ENCODE measurements at places on chromosomes 2 and 18. TPM values are rescaled to one million over a fixed set of nuclear protein-coding genes. Genes with fewer than 3 reads are reported as not detected.

DNA sequence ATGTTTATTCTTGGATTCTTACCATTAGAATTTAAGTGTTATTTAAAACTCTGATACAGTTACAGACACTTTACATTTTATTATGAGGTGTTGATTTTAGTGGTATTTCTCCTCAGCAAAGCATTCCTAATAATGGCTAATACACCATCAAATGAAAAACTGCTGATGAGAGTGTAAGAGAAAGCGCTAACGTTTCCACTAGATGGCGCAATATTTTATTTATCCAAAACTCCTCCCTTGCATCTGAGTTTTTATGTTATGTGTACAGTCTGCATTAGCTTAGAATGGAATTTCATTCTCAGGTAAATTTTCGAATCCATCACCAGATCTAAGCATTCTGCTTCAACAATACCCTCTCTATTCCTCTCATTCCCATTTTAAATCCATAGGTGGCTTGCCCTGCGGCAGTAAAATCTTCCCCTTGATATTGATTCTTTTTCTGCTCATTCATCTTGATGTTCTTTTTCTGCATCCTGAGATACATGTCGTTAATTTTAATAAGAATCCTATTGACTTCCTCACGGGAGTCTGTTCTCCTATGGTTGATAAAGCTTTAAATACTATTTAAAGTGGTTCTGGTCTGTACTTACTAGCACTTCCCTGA, 53.9 kb downstream of the PRKRA start:
- no peak for DNase-seq

DNA sequence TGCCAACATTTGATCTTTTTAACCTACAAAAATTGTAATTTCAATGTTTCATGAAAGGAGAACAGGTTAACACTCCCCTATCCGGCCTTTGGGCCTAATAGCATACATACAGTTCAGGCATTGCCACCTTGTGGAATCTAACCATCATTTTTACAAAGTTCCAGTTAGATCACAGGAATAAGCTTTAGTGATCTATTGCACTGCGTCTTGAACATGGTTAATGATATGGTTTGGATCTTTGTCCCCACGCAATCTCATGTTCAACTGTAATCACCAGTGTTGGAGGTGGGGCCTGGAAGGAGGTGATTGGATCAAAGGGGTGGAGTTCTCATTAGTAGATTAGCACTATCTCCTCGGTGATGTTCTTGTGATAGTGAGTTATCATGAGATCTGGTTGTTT, 58.2 kb upstream of the NEUROD1 start:
- no peak for DNase-seq

DNA sequence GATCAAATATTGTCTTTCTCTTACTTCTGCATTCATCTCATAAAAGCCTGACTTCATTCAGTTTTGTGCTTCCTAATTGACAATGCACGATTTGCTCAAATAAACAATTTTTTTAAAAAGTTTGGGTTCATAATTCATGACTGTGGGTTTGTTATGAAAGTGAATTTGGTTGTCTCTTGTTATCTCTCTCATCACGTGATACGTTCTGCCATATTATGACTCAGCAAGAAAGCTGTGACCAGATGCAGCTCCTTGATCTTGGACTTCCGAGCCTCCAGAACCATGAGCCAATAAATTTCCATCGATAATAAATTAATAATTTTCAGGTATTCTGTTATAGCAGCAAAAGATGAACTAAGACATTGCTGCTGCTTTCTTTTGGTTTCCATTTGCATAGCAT, 156.5 kb upstream of the LRATD1 start:
- DNase-seq = no peak

- DNase-seq = no peak
These were observed 238.7 kb downstream of the TGIF1 start for GRCh38 chr18:3688690-3689089.

- DNase-seq = no peak
These were observed 446.8 kb downstream of the EIPR1 start for GRCh38 chr2:2930841-2931240.

DNA sequence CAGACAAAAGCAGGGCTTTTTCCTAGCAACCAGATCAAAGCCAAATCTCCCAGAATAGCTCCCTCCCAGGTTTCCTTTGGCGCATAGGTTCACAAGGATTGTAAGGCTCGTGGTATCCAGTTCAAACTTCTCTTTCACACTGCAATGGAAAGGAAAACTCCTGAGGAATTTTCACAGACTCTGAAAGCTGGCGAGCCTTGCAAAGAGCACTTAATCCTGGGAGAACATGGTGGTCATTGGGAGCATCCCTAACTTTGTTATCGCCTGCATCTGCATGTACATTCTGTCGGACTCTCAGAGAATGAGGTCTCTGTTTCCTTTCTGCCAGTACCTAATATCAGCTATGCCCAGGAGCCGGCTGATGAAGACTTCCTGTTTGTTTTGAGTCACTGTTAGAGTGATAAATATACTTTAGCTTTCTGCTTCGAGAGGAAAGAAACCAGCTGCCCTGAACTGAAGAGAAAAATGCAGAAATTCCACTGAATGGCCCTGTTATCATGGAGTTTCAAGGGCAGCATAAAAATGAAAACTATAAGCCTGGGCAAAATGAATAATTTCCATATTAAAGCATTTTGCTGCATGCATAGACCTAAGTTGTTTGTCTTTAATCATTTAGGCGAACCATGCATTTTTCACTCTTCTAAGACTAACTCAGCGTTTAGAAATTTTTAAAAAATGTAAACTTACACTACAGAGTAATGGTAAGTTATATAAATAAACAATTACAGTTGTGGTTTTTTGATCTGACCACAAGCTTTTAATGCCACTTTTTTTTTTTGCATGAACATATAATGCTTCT, 76.4 kb upstream of the ZEB2 start:
- DNase-seq = no peak

DNA sequence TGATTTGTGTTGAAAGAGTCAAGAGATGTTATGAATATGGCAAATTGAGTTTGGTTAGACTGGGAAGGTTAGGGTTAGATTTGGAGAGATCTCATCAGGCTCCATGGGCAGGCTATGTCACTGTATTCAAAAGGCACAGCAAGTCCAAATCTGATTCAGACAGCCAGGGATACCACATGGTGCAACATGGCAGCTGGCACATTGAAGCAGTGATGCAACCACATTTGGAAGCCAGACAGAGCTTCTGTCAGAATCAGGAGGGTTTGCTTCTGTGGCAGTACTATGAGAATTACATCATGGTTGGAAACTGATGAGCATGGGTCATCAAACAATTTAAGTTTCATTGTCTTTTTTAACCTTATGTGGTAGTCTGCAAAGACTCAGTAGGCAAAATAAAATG, 772.2 kb downstream of the SUCLG1 start:
- DNase-seq = no peak

GRCh38 chr2:240972201-240972600, 26.2 kb upstream of the SNED1 start:
- DNase-seq = no peak

DNA sequence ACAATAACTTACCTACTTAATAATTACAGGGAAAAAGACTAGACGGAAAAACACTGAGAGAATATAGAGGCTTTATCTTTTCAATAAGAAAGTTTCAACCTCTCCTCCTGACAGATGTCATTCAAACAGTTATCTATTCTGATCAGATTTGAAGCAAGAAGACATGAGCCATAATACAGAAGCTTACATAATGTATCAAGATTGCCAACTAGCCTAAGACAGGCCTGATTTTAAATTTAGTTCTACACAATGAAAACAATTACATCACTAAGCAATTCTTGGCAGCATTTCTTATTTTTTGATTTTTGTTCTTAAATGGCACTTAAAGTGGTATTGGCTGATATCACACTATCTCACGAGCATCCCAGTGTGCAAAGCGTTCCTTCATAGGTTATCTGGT, 41.6 kb downstream of the GPR155 start:
- no peak for DNase-seq

- DNase-seq = no peak
These were observed 95.9 kb upstream of the DLGAP1 start for GRCh38 chr18:4551001-4551360.

DNA sequence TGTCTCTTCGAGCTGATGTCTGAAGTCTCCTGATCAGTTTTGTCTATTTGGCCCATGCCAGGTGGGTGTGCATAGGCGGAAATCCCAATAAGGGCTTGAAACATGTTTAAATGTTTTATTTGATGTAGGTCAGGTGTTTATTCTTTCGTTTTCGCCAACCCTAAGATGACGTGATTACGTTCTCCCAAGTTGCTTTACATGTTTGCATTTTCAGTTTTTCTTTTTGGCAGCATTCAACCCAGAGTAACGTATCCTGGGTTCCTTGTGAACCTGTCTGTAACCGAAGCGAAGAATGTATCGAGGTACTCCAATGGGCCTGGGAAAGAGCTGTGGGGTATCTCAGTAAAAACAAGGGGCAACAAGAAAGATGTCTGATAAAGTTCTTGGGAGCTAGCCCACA, 3.1 kb downstream of the ALPK2 start:
- DNase-seq = no peak

GRCh38 chr2:210224941-210225672, at the start of gene ACADL:
TSS of gene ACADL (minus strand) at chr2:210225447. CDS start at chr2:210225263, 184 bp downstream.
- peak; percentile 29 for DNase-seq

GRCh38 chr18:22088029-22088428, 81.4 kb upstream of the GATA6 start:
- DNase-seq = no peak

- no peak for DNase-seq
These were observed 91.5 kb upstream of the TMEFF2 start for GRCh38 chr2:192286093-192286701.

DNA sequence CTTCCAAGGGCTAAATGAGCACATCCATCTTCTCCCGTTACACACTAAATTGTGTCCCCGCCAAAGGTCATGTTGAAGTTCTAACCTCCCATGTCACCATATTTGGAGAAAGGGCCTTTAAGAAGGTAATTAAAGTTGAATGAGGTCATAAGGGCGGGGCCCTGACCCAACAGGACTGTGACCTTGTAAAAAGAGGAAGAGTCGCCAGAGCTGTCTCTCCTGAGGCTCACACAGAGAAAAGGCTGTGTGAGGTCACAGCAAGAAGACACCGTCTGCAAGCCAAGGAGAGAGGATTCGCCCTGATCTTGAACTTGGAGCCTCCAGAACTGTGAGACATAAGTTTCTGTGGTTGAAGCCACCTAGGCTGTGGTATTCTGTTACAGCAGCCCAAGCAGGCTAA, 24.1 kb downstream of the TRABD2A start:
- peak; percentile 54 for DNase-seq

DNA sequence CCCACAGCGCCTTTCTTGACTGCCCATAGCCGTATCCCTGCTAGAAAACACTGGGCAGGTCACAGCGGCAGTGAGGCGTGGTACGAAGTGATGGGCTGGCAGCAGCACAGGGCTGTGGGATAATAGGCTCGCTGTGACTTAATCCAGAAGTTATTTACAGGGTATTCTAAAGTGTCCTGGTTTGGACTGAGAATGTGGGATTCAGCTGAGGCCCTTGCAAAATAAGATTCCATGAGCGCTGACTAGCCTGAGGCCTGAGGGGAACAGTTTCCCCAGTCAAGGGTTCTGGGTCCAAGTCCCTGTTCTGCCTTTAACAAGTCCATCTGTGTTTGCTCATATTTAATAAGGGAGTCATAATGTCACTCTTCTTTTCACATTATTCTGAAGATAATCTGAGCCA, 34.6 kb downstream of the SETBP1 start:
- DNase-seq = no peak

- no peak for DNase-seq
These were observed 413.0 kb downstream of the MTX2 start for GRCh38 chr2:176682278-176682677.

DNA sequence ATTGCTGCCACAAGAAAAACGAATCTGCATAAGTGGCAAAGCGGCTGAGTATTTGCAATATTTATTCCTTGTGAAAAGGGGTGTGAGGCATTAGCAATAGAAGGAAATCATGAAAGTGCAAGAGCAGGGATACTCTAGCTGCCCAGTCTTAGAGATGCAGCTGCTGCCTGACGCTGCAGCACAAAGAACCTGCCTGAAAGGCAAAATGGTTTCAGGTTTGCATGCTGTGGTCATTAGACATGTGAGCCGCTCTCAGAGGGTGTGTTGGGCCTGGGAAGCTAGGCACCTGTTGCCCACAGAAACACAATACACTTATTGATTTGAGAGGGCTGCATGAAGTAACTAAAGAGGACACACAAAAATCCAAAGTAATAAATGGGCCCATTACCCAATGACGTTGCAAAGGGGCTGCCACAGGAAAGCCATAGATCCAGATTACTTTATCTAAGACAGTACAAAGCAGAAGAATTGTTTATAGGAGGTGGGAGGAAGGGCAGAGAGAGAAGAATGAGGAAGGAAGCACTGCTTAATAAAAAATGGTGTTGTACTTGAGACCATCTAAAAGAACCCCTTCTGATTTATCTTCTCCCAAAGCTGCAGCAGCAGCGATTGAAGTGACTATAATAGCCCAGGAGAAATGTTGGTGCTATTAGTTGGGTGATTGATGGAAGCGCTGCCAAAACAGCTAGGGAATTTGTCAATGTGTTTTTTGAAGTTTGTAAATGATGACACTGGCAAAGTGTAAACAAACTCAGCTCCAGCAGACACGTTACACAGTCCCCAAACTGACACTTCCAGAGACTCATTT, 492.4 kb upstream of the ACVR2A start:
- no peak for DNase-seq

DNA sequence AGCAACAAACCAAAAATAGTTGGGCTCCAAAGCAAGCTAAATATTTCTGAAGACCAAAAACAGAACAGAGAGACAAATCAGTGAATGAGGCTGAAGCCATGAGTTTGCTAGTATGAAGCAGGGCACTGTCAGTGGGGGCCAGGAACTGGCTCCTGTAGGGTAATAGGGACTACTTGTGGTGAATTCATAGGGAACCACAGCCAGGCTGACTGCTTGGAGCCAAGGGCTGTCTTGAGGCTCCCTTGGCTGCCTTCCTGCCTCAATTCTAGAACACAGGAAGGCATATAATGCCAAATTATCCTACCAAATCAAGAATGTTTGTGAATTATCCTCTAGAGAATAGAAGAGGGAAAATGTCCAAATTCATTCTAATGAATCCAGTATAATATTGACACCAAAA, 406.0 kb downstream of the CCDC85A start:
- DNase-seq = no peak

GRCh38 chr18:12306752-12307700, 1.0 kb upstream of the TUBB6 start:
- peak; percentile 11 for DNase-seq

DNA sequence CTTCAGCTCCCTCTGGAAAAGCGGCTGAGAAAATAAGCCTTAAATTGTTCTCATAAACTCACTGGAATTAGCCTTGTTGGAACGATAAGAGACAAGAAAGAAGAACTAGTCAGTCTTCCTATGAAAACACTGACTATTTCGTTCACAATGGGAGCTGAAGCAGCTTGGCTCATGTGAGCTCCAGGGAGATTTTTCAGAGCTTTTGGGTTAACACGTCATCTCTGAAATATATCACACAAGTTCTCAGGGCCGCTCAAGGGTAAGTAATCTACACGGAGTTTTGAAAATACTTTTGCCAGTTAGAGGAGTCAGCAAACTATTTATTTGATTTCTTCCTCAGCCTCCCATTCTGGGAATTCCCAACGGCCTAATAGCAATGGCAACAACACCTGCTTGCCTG, 316.2 kb upstream of the MGAT5 start:
- DNase-seq = no peak

- no peak for DNase-seq
These were observed 57.0 kb upstream of the CD226 start for GRCh38 chr18:70004696-70005095.

The RND3 gene
- not detected for total RNA-seq

The SERPINB4 gene
- total RNA-seq = not detected

The ACKR3 gene
- 0.83 TPM for total RNA-seq

The GCG gene
- not detected for total RNA-seq

The CSRNP3 gene
- total RNA-seq = not detected

The IL1R2 gene
- 11.0 TPM for total RNA-seq

The ASTL gene
- 9.1 TPM for total RNA-seq

The MC2R gene
- total RNA-seq = not detected

The SERPINB2 gene
- not detected for total RNA-seq

The ESPNL gene
- 0.07 TPM for total RNA-seq

The DLGAP1 gene
- 0.17 TPM for total RNA-seq
